ENCODE measurements at places on chromosomes 1 and 21.

GRCh38 chr1:41574842-41575241 is 90.4 kb upstream of the EDN2 start:
- DNase-seq: no peak

DNA sequence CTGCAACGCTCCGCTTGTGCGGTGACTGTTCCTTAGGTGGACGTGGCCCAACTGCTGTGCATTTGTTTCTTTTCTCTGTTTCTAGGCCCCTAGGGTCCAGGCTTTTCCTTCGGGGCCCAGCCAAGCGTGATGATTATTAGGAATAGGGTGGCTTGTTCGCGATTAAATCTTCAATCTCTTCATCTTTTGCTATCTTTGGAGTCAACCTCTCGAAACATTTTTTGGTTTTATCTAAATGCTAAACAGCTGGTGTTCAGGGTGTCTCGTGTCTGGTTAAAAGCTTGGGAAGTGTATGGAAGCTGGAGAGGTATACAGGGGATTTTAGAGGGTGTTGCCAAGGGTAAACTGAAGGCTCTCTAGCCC is 844 bp upstream of the PLD5 start:
- DNase-seq: no peak

DNA sequence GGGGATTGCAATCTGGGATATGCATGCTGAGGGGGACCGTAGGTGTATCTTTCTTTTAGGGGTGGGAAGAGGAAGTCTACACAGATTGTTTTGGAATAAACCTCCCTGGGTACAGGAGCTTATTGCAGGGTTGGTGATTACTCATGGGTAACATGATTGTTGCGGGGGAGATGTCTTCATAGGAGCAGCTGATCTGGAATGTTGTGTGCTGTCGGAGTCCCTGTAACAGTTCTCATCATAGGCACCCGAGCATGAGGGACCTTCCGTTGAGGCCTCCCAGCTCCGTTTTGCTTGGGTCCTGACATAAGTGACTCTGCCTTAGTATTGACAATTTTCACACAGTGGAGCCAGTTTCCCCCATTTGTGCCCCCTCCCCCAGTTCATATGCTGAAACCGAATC is 4.2 kb upstream of the PRXL2B start:
- DNase-seq: no peak

- DNase-seq: no peak
Measured at GRCh38 chr1:72278461-72278860, 3.9 kb downstream of the NEGR1 start.

- DNase-seq: no peak
Measured at GRCh38 chr1:14167884-14168283, 430.6 kb upstream of the KAZN start.

DNA sequence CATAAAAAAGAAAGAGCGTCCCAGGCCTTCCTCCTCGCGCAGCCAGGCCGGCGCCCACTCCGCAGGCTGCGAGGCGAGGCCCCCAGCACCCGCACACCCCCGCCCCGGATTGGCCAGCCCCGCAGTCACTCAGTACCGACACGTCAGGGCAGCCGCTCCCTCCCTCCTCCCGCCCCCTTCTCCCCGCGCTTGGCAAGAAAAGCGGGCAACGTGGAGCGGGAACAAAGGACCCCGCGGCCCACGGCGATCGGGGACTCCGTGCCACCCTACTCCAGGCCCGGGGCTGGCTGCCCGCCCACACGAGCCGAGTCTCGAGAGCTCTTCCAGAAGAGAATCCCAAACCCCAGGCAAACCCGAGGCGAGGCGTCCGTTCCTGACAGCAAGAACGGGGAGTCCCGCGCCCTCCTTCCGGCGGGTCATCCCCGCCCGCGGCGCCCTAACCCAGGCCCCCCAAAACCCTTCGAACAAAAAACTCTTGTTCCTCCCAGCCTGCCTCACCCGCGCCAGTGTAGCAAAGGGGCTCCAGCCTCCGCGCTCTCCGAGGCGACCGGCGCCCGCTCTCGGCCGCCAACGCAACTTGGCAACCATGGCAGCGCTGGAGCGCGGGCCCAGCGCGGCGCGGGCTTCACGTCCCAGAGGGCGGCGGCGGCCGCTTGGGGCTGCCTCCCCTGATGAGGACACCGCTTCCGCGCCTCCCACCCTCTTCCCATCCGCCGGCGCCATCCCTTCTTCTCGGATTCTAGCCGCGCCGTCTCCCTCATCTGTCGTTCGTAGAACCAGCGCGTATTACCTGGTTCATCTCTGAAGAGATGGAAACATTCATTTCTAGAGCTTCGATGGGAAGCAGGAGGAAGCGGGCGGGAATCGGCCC is 645 bp downstream of the IVNS1ABP start:
- DNase-seq: peak; percentile 90

DNA sequence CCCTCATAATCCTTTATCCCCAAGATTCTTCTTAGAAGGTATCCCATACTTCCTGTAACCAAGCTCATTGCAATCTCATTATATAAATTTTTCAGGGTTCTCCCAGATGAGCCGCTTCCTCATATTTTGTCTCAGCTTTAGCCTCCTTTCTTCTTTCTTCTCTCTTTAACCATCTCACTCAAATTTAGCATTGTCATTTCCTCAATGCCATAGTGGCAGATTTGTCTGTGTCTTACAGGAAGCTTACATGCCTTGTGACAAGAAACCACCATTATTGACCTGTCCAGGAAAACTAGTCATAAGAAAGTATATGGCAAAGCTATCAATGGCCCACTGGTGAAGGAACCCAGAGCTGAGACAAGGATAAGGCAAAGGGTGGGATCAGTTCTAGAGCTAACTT is 6.0 kb upstream of the FCRL2 start:
- no peak for DNase-seq

DNA sequence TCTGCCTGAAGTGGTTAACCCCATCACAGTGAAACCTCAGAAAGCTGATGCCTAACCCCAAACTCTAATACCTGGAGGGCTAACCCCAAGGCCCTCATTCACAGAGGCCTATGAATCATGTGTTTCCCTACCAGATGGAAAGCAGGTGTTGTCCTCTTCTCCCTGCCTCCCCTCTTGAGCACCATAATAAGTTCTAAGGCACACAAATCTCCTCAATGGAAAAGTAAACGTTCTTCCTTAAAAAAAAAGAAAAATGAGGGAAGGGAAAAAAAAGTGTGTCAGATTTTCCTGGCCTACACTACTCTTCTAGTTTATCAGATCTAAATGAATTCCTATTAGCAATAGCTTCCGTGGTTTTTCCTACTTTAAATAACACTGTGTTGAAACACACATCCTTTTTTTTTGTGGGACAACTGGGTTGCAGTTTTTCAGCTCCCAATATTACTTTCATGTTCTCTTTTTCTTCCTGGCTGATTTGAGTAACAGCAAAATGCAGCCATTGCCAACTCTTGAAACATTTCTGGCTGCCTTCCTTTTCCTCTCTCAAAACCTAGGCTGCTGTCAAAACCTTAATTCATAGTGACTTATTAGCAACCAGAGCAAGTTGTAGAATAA is 43.2 kb downstream of the SLC44A3 start:
- DNase-seq: no peak

- no peak for DNase-seq
Measured at GRCh38 chr1:115211071-115211745, 121.9 kb upstream of the TSPAN2 start.

DNA sequence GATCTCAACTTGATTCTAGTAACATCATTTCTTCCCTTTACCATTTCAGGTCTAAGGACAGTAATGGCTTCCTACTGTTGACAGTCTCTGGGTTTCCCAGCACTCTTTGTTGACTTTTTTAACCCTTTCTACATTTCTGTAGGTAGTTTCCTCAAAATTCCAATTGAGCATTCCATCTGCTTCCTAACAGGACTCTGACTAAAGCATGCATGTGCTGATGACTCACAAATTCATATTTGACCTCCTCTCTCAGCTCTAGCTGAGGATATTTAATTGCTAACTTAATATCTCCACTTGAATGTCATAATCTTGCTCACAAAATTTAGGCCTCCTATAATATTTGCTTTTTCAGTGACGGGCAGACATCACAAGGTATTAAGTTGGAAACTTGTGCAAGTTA is 93.3 kb upstream of the ZNHIT6 start:
- no peak for DNase-seq

GRCh38 chr1:65027666-65028358 is 61.5 kb upstream of the JAK1 start:
- DNase-seq: no peak

DNA sequence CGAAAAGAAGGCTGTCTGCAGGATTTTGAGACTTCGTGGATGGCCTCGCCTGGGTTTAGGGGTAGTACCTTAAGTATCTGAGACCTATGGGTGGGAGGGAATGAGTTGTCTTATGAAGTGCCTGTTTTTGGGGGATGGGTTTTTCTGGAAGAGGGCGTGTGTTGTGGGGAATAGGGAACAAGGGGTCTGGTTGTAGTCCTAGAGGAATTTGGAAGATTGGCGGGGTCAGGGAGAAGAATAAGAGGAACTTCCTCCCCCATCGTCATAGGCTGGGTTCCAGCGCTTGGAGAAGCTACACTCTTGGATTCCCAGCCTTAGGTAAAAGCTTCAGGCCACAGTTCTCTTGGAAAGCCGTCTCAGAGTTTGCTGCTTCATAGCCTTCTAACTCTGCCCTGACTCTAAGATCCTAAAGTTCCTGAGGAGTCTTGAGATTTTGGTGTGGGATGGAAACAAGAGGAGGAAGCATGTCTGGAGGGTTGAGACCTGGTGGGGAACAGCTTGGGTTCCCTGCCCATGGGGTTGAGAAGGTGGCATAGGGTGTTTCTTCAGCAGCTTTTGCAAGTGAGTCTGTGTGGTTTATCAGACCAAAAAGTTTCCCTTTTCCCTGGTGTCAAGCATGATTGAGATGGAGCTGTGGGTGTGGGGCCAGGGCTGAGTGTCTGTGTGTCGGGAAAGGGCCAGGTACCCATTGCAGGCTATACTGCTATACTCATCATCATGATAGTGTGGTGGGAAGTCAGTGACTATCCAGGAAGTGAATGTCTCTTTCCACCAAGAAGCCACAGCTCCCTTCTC is 1.8 kb downstream of the VANGL2 start:
- DNase-seq: no peak
